ENCODE measurements at places on chromosomes 4 and X. TPM values are rescaled to one million over a fixed set of nuclear protein-coding genes. Genes with fewer than 3 reads are reported as not detected.

DNA sequence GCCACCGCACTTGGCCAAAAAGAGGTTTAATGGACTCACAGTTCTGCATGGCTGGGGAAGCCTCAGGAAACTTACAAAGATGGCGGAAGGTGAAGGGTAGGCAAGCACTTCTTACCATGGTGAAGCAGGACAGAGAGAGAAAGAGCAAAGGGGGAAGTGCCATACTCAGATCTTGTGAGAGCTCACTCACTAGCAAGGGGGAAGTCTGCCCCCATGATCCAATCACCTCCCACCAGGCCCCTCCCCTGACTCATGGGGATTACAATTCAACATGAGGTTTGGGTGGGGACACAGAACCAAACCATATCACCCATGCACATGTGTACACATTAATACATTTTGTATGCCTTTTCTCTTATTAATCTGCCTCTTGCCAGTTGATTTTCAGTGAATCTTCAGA, 77.2 kb upstream of the HSD17B10 start:
- no peak for DNase-seq

DNA sequence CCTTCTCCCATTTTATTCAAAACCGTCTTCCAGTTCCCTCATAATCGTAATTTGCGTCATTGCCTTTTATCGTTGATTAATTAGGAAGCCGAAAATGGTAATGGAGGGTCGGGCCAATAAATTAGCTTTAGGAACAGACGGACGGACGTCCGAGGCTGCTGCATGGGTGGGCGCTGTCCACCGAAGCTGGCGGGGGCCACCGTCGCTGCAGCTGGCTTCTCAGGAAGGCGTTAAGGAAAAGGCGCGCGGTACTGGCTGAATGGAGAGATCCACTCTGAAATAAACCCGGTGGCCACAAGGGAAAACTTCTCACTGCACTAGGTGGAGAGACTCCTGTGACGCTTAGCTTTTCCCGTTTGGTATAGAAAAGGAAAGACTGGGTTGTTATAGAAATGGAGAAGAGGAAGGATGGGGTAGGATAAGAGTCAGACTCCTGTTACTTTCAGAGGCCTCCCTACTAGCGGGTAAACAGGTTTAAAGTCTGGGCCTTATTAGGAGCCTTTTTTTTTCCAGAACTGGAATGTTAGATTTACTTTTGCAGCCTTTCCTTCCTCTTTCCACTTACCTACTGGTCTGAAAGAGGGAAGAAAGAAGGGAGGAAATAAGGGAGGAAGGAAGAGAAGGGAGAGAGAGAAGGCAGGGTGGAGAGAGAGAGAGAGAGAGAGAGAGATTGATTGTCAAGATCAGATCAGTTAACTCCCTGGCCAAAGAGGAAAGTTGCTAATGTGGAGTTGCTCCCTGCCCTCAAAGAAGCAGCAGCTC, 11.3 kb upstream of the PRDM8 start:
- DNase-seq: no peak

The F11 gene
- not detected for total RNA-seq

The ZNF518B gene
- total RNA-seq: 19.4 TPM

DNA sequence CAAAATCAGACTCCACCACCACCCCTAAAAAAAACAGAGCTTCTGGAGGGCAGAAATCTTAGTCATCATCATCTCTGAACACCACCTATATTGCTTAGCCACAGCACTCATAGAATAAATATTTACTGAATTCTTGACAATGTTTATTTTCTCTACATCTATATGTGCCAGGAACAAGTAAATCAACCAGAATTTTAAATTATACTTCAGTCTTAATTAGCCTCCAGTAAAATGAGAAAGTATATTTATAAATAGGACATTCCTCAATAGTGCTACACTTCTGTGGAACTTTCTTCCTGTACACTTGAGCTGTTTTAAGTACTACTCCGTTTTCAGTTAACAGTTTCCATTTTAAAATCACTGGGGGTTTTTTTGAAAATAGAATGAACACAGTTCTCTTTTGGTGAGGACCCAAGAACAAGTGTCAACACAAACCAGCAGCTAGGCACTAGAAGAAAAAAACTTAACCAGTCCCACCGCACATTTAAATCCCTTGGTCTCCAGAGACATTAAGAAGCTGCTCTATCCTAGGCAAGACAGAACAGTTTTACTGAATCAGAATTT, 25.5 kb downstream of the SMIM14 start:
- DNase-seq: no peak

The CT55 gene
- total RNA-seq: not detected

The NDUFA1 gene
- 111 TPM for total RNA-seq

GRCh38 chrX:30349946-30350345, 40.8 kb upstream of the NR0B1 start:
- DNase-seq: no peak

- no peak for DNase-seq
Measured at GRCh38 chr4:184617600-184618196, 31.5 kb downstream of the CASP3 start.

The ANXA3 gene
- 4.2 TPM for total RNA-seq

The F8A2 gene
- total RNA-seq: not detected

DNA sequence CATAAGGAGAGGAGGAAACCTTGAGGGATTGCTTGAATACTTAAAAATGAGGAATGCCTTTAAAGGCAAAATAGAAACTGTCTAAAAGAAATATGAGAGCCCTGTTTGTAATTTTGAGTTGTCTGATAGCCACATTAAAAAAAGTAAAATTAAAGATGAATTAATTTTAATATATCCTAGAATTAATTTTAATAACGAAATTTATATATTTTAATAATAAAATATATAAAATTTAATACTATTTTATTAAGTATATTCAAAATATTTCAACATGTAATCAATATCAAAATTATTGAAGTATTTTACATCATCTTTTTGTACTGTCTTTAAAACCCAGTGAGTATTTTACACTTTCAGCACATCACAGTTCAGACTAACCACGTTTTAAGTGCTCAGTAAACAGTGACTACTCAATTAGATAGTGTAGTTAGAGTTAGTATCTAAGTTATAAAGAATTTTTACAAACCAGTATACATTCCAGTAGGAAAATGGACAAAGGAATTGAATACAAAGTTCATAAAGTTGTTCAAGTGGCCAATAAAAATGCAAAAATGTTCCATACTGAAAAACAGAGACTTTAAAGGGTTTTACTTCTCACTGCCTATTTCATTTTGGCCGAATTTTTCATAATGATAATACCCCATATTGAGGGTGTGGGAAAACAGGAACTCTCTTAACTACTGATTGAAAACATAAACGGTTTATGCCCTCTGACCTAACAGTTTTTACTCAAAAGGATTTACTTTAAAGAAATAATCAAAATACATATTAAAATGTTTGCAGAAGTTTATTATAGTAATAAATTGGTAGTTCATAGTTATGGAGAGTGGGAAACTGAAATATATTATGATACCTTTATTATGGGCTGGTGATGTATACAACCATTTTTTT, 2.9 kb downstream of the SLC30A9 start:
- DNase-seq: no peak

DNA sequence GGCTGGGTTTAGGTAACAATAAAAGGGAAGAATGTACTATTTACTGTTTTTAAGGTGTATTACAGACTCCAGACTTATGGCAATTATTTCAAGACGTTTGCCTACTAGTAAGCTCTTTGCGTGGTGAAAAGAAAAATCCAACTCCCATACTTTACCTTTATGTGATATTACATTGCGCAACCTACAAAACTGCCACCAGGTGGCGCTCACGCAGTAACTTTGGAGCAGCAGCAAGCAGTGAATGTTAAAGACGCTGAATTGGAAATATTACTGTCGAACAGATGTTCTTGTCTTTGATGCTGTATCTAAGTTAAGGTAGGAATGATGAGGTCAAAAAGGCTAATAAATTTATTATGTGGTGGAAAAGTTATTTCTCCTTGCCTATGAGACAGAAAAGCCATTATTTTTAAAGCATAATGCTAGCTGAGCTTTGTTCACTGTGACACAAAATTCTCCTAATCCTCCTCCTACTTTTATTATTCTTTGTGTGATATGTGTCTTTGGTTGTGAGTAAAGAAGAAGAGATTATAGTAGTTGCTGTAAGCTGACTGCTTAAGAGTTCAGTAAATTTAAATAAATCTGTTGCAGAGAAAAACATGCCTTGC, 1099.8 kb upstream of the TENM3 start:
- peak; percentile 79 for DNase-seq

The CFP gene
- 13.1 TPM for total RNA-seq

DNA sequence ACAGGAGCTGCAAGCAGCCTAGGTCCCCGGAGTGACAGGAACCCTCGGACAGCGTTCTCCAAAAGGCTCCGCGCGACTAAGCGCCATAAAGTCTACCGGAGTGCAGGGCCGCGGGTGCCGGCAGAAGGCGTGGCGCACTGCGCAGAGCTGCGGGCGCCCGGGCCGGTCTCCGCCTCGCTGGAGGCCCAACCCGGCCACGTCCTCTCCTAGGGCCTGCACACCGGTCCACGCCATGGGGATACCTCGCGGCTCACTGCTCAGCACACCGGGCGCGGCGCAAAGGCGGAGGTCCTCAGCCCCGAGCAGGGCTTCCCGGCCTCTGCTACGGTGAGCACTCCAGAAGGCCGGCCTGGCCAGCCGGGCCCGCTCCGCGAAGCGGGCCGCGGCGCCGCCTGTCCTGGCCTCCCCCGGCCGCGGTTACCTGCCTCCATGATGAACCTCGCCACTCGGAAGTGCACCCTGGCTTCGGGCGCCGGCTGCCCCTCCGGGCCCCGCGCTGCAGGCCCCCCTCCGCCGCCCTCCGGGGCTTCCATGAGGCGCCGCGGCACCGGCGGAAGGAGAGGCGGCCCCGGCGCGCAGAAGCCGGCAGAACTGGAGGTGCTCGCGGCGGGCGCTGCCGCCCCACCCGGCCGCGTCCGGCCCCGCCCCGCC, at the start of gene CCNQ:
TSS of gene CCNQ (minus strand) at position 599 of the 651 bp plus-strand sequence. CDS start at position 533, 66 bp downstream.
- DNase-seq: peak; percentile 33

DNA sequence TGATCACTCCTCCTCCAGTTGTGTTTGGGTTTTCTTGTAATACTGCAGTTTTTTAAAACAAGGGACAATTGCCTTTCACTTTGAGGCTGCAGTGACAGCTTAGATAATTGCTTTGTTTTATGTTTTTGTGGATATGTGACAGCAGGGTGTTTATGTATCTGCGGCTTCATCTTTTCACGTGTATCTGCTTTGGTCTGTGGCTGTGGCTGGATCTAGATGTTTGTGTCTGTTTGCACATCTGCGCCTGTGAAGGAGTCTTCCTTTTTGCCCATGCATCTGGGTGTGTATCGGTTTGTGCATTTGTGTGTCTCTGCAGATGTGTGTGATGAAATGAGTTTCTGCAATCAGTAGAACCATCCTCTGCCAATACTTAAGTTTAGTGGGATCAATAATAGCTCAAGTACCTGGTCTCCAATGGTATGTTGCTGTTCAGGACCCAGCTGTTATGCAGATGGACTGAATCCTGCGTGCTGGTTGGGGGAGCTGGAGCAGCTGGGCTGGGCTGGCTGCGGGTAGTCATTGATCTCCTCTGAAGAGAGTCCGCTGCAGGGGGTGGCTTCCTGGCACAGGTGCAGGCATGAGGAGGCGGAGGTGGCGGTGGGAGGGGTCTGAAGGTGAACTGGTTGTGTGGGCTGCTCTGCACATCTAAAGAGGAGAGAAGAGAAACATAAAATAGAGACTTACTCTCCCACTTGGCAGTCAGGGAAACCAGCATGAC, 390.3 kb downstream of the SH2D1A start:
- peak; percentile 41 for DNase-seq

GRCh38 chr4:78627046-78627965, 75.7 kb downstream of the ANXA3 start:
- DNase-seq: no peak

DNA sequence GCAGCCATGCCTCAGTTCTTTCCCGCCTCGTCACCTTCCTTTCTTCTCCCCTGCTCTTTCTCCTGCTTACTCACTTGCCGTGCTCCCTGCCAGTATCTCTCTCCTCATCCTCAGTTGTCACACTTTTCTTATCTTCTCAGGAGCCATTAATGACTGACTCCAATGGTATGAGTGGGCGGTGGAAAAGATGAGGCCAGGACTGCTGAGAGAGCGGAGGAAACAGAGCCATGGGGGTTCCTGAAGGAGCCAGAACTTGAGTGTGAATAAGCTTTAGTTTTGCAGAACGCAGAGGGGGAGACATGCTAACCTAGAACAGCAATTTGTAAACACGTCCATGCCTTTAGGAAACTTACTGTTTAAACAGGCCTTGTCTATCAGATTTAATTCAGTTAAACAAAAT, 126.5 kb downstream of the CHIC2 start:
- no peak for DNase-seq

- no peak for DNase-seq
Measured at GRCh38 chrX:37349221-37350033, at the start of gene PRRG1. TSS of gene PRRG1 (plus strand) at chrX:37349364. CDS start at chrX:37406250, 56,886 bp downstream.

DNA sequence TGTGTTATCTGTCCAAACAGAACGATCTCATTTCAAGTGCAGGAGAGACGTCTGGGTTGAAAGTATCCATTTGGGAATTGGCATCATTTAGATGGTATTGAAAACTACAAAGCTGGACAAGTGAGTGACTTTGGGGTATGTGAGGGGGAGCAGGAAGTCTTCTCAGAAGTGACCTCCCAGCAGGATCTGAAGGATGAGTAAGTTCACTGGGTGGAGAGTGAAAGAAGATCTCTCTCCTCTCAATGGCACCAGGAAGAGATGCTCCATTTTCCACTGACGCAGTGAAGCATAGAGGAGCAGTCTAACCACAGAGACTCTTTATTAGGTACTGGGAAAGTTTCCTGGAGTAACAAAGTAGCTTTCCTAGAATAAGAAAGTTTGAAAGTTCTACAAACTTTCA, 161.0 kb downstream of the CPE start:
- no peak for DNase-seq

The COL25A1 gene
- not detected for total RNA-seq

DNA sequence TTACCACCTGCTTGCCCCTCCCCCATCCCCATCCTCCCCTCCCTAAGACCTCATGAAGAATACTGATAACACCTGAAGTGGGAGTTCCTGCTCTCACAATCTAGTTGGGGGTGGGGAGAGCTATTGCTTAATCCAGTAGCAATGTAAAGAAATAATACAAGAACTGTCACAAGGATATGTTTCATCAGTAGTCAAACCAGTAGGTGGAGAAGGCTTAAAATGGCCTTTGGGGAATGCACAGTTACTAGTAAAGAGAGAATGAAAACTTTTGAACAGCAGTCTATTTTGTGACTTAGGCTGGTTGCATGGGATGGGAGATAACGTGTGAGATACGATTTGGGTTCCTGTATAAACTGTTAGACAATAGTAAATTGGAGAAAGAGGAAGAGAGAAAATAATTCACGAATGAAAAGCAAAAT, 6.0 kb downstream of the GALNT7 start:
- no peak for DNase-seq

DNA sequence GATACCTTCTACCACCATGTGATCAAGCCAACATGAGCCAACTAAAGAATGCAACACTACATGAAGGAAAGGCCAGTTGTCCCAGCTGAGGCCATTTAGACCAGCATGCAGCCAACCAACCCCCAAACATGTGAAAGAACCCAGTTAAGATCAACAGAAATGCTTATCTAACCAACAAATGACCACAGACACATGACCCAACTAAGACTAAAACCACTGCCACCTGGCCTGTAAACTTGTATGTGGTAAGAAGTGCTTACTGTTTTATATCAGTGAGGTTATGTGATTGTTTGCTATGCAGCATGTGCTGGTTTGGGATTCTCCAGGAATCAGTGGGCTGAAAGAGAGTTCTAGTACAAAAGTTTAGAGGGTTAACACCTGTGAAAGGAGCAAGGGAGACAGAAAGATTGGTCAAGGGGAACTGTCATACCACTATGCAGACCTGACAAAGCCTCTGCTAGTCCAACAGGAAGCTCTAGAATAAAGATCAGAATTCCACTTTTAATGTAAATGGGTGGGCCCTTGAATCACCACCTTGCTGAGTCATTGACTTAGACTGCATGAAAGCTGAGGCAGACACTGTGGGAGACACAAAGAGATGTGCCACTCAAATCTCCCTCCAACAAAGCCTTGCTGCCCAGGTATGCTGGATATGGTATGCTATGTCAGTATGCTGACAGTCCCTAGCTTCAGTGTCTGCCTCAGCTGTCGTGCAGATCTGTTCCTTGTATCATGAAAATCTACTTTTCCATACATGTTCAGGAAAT, 6.1 kb upstream of the SH3D19 start:
- no peak for DNase-seq
